ENCODE measurements at places on chromosomes 11 and 22. TPM values are rescaled to one million over a fixed set of nuclear protein-coding genes. Genes with fewer than 3 reads are reported as not detected.

Gene TEAD1
- 131 TPM for total RNA-seq

Gene MYBPC3
- total RNA-seq, result not detected

Gene PAMR1
- 278 TPM for total RNA-seq

Gene CCDC88B
- 1.2 TPM for total RNA-seq

Gene OR6A2
- 0.27 TPM for total RNA-seq

Gene SLC16A8
- total RNA-seq, result 1.6 TPM

Gene SLC22A12
- total RNA-seq, result not detected

Gene LDHAL6A
- total RNA-seq, result not detected

Gene C22orf31
- total RNA-seq, result not detected

Gene MPPED2
- not detected for total RNA-seq

Gene C22orf42
- total RNA-seq, result not detected

Gene HPX
- not detected for total RNA-seq

Gene PGR
- 0.63 TPM for total RNA-seq

Gene HORMAD2
- total RNA-seq, result not detected

Gene OR52H1
- 0.81 TPM for total RNA-seq

Gene DGCR6
- total RNA-seq, result 1.8 TPM

Gene SMC1B
- total RNA-seq, result 0.09 TPM

Gene VPREB1
- not detected for total RNA-seq

Gene ANKK1
- total RNA-seq, result not detected

Gene BACE1
- total RNA-seq, result 33.4 TPM

Gene CLCF1
- total RNA-seq, result 1.5 TPM

Gene SLC2A11
- 11.9 TPM for total RNA-seq

Gene SCGB1C1
- not detected for total RNA-seq

Gene OR4S2
- not detected for total RNA-seq

Gene SYCE3
- total RNA-seq, result not detected

Gene POU2F3
- total RNA-seq, result 0.90 TPM

Gene CATSPER1
- not detected for total RNA-seq

Gene ELMOD1
- total RNA-seq, result 0.36 TPM

Gene ZNF280B
- 0.45 TPM for total RNA-seq

Gene RNF121
- 22.9 TPM for total RNA-seq

Gene SERHL2
- total RNA-seq, result 2.2 TPM

Measured in fibroblast of the aortic adventitia (primary cell).